Stimulated activated CD8-positive, alpha-beta memory T cell treated with anti-CD3 and anti-CD28 coated beads, Interleukin-15, amount 100 ng/mL, for 4 hours (primary cell): ENCODE measurements at places on chromosomes 6 and 20.

DNA sequence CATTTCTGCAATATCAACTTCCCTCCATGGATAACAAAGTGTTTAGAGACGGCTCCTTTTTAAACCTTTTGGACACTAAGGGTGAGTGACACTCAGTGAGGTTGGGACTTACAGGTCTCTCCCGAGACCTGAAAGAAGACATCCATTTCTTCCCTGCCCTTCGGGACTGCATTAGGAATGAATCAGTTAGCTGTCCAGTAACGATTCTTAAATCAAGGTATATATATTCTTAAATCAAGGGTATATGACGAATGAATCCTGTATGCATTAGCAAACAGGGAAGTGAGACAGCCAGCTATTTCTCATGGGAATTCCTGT is 52.9 kb downstream of the EDN1 start:
- no peak for DNase-seq

DNA sequence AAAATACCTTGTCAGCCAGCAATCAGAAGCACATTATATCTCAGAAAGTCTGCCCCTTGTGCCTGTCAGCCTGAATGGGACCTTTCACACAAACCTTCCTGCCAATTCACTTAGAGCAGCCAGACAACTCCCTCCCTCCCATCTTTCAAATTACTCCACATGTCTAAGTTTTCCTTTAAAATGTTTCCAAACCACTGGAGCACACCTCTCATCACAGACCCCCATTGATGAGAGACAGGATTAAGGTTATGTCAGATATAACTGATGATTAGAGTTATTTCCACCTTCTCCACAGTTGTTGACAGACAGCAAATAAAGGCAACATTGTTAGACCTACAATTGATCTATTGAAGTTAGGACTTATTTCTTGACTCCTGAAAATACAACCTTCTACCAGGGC is 408.4 kb downstream of the PLCB1 start:
- DNase-seq: no peak

DNA sequence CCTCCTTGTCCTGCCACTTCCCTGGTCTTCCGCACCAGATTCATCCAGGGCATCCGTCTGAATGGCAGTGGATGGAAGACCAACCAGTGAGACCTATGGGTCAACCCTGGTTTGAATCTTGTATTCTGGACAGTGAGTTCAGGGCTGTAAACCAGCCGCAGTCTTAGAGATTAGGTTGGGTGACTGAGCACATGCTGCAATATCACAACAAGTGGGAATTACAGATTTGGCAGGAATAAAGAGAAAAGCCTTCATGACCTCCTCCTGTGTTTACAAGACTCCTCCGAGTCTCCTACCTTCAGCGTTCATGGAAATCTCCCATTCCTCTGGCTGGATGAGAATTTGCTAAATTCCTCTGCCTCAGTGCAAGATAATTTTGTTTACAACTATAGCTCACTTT is 9.9 kb downstream of the ECI2 start:
- DNase-seq: no peak

GRCh38 chr6:84249724-84250123 is 22.3 kb upstream of the CEP162 start:
- DNase-seq: no peak

DNA sequence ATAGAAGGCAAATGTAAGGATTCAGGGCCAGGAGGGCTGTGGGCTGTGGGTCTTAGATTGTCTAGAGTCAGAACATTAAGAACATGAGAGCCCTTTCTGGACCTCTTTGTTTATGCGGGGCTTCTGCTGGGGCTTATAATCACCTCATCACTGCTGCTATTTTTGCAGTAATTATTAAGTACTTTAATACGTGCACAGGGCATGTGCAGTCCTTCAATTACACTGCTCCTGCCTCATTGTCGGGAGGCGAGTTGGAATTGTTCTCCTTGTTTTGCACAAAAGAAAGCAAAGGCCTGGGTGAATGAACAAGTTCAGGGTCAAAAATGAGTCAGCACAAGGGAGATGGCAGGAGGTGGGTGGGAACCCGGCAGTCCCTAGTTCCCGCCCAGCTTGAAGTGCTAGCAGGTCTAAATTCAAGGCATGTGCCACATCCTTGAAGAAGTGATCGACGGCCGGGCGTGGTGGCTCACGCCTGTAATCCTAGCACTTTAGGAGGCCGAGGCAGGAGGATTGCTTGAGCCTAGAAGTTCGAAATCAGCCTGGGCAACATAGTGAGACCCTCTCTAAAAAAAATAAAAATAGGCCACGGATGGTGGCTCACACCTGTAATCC is 34.4 kb upstream of the PTPN1 start:
- DNase-seq: no peak

GRCh38 chr6:45424451-45424861 is 46.7 kb upstream of the SUPT3H start:
- DNase-seq: peak; percentile 36

DNA sequence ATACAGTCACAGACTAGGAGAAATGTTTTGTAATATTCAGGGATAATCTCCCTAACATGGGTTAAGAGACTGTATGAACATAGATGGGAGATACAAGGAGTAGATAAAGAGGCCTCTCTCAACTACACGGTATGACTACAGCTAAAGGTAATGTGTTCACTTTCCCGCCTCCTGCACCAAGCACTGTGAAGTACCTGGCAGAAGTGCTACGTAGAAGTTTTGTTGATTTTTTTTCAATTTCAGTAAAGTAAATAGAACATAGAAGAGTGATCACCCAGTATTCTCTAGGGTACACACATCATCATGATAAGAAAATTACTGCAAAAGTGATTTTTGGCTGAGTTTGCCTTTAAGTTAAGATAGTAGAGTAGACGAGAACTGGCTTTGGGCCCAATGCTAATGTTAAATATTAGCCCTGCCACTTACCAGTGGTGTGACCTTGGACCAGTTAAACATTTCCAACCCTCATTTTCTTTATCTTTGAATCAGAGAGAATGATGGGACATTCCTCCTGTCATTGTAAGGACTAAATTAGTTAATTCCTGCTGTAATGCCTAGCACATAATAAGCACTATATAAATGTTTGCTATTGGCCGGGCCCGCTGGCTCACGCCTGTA is 183.6 kb downstream of the COL9A1 start:
- no peak for DNase-seq

DNA sequence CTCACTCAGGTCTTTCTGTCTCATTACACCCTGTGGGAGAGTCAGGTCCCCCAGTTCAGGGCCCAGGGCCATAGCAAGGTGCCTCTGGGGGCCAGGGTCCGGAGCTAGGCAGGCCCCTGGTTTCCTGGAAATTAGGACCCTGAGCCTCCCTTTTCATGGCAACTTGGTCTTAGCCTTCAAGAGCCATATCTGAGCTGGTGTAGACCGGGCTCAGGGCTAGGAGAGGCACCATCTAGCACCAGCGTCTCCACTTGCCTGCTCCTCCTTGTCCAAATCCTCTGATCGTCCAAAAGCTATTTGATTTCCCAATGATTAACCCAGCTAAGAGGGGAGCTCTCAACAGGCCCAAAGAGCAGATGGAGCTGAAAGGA is 5.6 kb downstream of the MDFI start:
- DNase-seq: no peak

GRCh38 chr6:137339929-137340559 is 120.9 kb upstream of the IFNGR1 start:
- DNase-seq: no peak

DNA sequence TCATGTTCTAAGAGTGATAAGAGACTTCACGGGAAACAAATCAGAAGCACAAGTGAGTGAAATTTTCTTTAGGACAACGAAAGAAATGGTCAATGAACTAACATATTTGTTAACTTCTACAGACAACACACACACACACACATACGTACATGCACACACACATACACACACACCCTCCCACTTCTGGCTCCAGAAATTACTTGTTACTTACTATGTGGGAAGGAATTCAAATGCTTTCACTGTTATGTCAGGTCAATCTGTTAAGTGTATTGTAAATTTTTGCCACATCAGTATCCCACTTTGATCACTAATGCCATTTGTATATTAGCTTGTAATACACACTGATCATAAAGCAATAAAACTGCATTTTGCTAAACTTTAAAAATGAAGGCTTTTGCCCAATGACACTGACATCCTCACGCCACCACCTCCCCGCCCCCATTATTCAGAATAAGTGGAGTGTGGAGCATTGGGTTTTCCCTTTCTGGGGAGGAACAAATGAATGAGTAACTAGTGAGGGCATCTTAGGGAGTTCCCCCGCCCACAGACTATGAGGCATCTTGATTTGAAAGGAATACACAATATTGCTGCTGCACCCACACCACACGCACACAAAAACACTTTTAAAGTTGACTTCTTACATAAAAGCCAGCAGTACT is 76.2 kb downstream of the ATXN1 start:
- DNase-seq: peak; percentile 58

DNA sequence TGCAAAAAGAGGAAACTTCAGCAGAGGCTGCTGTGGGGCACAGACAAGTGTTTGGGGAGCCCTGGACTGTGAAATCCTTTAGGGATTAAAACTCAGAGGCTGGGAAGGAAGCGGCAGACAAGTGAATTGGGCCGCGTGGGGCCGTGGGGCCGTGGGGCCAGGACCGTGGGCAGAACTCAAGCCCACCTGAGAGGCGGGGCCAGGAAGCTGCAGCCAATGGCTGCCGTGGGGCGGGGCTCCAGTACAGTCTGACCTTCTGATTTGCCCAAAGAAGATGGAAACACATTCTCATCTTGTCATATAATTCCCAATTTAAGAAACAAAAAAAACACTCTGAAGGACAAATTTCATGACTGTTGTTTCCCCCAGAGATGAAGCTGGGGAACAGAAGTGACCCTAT is 55.4 kb downstream of the ANKRD60 start:
- no peak for DNase-seq

- DNase-seq: no peak
These were observed 192.5 kb downstream of the EPHA7 start for GRCh38 chr6:93226822-93227221.

DNA sequence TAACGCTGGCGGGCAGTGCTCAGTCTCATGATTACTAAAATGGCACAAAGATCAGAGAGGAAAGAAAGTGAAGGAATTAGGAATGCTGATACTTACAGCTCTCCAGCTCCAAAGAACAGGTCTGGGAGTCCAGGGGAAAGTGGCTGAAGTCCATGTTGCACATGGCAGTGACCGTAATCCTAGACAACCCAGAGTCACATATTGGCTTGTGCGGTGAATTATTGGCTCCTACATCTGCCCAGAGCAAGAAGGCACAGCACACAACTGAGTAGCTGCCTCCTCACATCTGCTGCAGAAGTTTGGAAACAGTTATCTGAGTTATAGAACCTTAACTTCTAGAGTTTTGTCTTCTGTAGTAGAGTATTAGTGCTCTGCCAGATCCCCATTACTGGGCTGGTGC is 47.2 kb downstream of the GABRR2 start:
- DNase-seq: no peak

DNA sequence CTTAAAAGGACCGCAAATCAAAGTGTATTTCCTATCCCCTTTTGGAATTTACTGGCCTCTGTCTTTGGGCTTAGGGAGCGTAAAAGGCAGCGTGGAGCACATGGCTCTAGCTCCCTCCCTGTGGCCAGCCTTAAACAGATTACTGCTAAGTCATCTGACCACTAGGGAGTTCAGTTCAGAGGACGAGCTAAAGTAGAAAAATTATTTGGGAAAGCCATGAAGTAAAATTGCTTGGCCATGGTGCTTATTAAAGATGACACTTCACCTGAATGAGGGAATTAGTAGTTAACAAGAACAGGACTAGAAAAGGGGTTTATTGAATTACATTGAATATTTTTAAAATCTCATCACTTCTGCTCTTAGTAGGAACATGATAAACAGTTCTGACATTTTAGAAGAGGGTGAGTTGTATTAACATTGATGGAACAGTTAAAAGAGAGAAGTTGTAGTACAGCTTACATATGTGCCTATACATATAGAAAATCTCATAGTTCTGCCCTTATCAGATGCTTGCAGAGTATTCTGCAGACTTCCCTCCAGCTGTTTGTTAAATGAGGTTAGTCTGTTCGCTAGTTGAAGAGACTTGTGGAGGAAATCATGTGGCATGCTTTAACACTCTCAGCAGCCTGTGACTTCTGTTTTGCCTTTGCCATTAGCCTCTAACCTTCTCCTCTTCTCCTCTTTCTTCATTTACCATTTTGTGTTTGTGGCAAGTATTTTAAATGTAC is 31.2 kb upstream of the MAPK13 start:
- DNase-seq: no peak

DNA sequence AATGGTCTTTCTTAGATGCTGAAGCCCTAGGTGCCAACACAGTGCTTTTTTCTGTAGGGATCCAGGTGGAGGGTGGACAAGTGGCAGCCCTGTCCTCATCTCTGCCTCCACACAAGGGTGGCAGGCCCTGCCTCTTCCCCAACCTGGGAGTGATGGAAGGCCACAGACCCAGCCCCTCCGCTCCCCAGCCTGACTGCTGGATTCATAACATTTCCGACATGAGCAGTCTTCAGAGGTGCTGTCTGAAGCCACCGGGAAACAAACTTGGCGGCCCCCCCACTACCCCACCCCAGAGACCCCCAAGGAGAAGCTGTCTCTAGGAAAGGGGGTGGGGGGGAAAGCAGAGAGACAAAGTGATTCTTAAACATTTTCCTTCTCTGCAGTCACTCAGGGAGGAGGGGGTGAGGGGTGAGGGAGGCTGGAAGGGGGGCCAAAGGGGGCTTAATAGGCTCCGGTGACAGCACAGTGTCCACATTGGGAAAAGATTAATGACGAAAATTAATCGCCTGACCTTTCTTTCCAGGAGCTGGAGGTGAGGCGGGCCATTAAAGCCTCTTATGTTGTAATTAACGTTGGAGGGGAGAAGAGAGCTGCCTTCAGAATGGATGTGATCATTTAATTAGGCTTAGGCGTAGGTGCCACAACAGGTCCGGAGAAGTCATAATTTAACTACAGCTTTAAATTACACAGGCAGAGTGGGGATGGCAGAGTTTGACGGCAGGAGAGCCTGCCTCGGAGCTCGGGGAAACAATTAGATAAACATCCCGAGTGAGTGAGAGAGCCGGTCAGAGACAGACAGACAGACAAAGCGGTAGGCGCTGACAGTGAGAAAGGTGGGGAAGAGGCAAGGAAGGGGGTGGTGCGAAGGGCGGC is 76.8 kb upstream of the FOXP4 start:
- DNase-seq: no peak

DNA sequence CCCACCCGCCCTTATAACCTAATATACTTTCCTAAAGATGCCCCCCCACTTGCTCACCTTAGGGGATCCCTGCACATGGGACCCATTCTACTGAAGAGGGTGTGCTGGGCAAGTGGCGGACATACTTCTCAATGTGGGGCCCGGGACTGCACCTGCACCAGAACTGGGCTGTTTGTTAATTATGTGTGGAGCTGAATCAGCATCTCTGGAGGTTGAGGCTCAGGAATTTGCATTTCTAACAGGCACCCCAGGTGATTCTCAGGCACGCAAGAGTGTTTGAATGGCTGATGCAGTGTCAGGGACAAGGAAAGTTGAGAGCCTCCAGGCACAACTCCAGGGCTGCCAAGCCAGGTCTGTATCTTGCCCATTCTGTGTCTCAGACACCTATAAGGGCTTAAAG is 8.9 kb upstream of the PTPRT start:
- no peak for DNase-seq

GRCh38 chr6:156395276-156395675 is 381.9 kb upstream of the ARID1B start:
- no peak for DNase-seq

- no peak for DNase-seq
These were observed 230.5 kb downstream of the ZMYND8 start for GRCh38 chr20:47125758-47126591.

- no peak for DNase-seq
These were observed 35.8 kb downstream of the TOP1 start for GRCh38 chr20:41064377-41064776.

- no peak for DNase-seq
These were observed 19.9 kb downstream of the KCNK5 start for GRCh38 chr6:39209360-39209811.
